ENCODE measurements at places on chromosomes 6 and 20.

DNA sequence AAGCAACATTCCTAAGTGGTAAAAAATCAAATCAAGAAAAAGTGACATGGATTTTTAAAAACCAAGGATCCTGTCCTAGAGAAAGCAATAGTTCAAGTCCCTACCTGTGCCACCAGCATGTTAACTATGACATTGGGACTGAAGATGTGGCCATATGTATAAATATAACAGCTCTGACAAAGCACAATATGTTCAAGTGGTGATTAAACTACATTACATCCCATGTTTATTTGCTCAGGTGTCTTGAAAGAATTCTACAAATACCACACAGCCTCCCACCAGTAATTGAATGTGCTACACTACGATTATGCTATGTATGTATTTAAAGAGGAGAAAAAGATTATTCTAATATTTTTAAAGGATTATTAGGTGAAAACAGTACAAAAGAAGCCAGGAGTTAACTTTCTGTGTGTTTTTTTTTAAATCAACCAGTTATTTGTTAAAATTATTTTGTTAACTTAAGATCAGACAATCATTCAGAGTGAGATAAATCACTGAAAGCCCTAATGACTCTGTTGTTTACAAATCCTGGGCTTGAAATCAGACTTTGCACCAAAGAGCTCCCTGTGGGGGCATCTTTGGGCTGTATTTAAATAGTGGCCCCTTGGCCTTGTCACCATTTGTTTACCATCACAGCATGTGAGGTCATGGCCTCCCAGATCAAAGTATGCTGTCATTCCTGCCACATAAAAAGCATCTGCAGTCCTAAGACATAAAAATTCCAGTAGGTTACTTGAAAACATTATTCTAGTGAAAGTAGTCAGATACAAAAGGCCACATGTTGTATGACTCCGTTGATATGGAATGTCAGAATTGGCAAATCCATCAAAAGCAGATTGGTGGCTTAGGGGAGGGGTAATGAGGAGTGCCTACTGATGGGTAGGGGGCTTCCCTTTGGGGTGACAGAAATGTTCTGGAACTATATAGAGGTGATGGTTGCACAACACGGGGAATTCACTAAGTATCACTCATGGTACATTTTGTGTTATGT is 17.1 kb downstream of the TTLL2 start:
- no peak for DNase-seq

GRCh38 chr6:161195386-161195785 is 78.5 kb downstream of the AGPAT4 start:
- DNase-seq = no peak

- no peak for DNase-seq
These were observed 56.8 kb upstream of the MTRF1L start for GRCh38 chr6:153059311-153059710.

- no peak for DNase-seq
These were observed 308.2 kb downstream of the FARS2 start for GRCh38 chr6:5569491-5569890.

DNA sequence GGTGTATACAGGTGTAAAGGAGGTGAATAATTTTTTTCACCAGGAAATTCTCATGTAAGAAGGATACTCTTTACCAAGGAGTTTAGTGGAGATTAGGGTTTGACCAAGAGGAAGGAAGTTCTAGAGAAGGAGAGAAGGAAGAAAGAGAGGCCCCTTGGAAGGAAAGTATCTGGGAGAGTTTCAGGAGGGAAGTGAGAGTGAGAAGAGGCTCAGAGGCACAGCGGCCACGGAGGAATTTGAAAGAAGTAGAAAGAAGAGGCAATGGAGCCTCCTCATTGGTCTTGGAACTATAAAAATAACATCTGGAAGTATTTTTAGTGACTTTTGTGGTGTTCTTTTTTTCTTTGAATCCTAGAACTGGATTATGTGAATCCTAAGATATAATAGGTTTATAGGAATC is 50.8 kb upstream of the MCUR1 start:
- DNase-seq = no peak

DNA sequence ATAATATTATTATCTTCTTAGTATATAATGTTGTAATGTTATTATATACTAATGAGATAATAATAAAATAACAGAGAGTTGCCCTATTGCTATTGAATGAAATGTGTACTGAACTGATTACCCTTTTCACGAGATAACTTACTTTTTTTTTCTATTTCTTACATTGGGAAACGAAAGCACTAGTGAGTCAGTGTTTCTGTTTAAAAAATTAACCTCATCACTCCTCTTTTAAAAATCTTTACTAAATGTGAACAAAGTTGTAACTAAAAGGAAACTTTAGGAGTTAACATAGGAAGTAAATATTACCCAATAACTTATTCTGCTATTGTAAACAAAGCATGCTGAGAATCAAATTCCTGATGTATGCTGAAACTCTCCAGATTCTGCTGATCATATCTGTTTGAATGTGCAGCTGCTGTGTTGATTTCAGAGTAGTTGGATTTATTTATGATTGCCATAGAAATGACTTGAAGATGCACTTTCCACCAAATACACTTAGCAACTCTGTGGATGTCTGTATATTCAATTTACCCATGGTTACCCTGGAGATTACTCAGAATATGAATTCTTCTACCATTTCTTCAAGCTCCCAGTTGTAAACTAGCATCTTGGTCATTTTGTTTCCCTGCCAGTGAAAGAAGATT is 523.4 kb downstream of the TENT5A start:
- no peak for DNase-seq

- DNase-seq = no peak
These were observed 656.8 kb upstream of the CHD6 start for GRCh38 chr20:42274986-42275385.

GRCh38 chr20:56706867-56707360 is 77.8 kb downstream of the TFAP2C start:
- DNase-seq = no peak

GRCh38 chr6:35642471-35643161 is 46.1 kb downstream of the FKBP5 start:
- DNase-seq = no peak

DNA sequence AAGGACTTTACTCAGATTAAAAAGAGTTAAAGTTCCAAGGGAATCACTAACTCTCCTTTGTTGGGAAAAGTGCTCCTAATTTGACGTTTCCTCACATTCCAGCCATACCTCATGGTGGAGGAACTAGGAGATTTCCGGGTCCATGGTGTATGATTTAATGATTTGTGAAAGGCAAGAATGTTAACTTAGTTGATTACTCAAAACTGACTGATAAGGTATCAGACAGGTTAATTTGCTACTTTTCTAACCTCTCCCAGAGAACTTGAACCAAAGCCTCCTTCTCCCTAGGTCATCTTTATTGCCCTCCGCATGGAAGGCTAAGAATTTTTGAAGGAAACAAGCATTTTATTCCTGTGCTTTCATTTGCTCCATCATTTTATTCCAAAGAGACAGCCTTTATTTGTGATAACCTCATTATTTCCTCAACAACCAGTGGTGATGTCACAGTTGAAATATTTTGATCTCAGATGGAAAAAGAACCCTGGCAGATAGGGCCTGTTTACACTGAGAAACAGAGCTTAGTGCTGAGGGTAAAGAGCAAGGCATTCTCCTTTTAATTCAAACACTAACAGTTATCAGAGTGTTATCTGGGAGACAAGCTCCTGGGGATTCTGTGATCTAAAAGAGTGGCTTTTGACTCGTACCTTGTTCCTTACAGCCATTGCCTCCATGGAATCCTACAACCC is 57.4 kb upstream of the BMP2 start:
- no peak for DNase-seq

GRCh38 chr20:35235881-35236280 is 9.4 kb downstream of the MMP24 start:
- no peak for DNase-seq

- no peak for DNase-seq
These were observed 65.1 kb downstream of the ZBTB2 start for GRCh38 chr6:151326116-151326825.

DNA sequence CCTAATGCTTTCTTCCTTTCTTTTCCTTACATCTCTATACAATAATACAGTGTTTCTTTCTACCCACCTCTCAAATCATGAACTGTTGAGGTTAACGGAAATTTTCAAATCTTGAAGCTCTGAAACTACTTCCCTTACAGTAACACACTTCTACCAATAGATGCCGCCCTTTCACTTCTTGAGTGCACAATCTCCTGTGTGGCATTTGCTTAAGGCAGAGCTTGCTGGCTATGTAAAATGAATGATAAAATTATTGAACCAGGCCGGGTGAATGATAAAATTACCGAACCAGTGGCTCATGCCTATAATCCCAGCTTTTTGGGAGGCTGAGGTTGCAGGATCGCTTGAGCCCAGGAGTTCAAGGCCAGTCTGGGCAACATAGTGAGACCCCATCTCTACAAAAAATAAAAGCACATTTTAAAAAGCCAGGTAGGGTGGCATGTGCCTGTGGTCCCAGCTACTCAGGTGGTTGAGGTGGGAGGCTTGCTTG is 56.8 kb downstream of the KCNS1 start:
- DNase-seq = peak; percentile 82

GRCh38 chr6:27786048-27786447 is 126.1 kb downstream of the OR2B2 start:
- DNase-seq = no peak

- no peak for DNase-seq
These were observed 89.5 kb downstream of the GMPR start for GRCh38 chr6:16327777-16328325.

DNA sequence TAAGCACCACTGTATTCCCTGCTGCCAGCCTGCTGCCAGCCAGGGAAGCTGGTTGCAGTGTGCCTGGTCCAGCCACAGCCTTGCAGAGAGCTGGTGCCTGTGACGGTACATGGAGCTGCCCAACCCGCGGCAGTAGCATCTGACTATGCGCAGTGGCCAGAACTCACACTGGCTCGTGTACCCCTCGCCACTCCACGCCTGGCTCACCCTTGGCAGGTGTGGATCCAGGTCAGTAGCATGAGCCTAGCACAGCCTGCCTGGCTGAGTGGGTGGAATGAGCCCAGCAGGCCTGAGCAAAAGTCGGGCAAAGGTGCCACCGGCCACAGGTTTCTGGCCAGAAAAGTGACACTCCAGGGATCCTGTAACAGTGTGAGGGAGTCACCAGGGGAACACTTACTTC is 361.7 kb upstream of the MAP3K7 start:
- no peak for DNase-seq

- no peak for DNase-seq
These were observed 10.4 kb downstream of the KIF6 start for GRCh38 chr6:39714802-39715201.

GRCh38 chr20:2379511-2380229 is 1.0 kb upstream of the TGM6 start:
- DNase-seq = peak; percentile 50

DNA sequence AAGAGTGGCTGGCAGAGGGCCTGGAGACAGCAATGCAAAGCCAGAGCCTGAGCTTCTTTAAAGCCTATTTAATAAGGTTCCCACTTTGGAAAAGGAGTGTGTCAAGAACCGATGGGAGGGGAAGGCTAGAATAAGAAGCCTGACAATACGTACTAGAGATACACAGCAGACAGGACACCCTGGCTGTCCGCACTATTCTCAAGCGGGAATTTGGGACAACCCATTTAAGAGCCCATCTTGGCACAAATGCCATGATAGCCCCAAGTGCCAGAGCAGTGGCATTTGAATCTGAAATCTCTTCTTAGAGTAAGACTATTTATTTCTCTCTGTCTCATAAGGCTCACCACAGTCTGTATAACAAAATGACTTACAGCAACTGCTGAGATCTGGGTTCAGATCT is 3.1 kb downstream of the GMDS start:
- DNase-seq = no peak

- DNase-seq = peak; percentile 58
These were observed 697 bp upstream of the CEP43 start for GRCh38 chr6:166998256-166999144.

DNA sequence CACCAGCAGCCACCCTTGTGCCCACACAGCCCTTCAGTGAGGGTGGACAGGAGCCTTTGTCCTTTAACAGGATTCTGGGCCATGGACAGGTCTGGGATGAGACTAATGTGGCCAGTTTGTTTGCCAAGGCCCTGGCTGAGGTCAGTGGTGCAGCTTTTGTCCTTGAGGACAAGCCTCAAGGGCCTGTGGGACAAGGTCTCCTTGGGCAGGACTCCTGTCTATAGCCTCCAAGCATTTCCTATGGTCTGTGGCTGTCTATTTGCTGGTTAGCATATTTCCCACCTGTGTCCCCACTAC is 44.1 kb downstream of the SUN5 start:
- no peak for DNase-seq

GRCh38 chr6:53513056-53513455 is 31.8 kb downstream of the GCLC start:
- no peak for DNase-seq

- DNase-seq = no peak
These were observed 74.7 kb upstream of the TCF21 start for GRCh38 chr6:133814238-133814637.

DNA sequence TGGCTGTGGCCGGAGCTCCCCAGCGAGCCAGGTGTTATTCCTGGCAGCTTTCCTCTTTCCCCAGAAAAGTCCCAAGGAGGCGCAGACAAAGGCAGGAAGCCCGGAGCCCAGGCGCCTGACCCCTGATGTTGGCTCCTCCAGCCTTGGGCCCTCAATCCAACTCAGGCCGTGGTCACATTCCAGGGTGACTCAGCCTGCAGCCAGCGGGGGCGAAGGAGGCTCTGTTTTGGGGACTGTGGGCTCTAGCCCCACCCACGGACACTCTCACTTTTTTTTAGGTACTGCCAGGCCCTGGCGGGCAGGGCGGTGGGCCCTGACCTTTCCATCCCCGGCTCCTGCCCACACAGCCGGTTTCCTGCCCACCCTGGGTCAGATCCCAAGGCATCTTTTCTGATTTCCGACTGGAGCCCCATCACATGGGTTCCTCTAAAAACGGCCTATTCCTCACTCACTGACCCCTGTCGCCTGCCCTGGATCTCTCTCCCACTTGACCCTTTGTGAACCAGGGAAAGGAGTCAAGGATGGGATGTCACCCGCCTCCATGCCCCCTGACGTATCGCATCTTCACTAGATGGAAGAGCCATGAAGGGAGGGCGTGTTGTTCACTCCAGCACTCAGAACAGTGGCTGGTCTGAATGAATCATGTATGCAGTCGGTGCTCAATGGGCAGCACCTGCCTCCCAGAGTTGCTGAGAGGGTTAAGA is 5.5 kb downstream of the PTGIS start:
- no peak for DNase-seq

DNA sequence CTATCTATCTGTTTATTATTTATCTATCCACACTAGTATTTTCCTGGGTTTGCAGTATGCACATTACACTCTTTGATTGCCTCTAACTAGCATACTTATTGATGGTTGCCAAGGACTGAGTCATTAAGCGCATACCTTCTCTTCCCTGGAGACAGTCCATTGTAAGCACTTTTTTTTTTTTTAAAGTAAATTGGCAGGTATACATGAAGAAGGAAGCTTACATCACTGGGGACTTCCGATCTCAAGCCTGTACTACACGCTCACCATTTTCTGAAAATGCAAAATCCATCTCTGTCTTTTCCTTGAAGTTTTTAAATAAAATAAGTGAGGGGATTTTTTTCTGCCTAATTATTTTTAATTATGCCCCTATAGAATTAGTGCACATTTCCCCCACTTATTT is 63.5 kb downstream of the HMGN3 start:
- DNase-seq = no peak

Data from CD8-positive, alpha-beta T cell (primary cell).